ENCODE measurements at places on chromosomes 5 and 9.
A peak's percentile ranks its signal among the peaks of the same experiment; 100 is the strongest.

- no peak for DNase-seq
Measured at GRCh38 chr5:67997148-67997547, 218.4 kb upstream of the PIK3R1 start.

- no peak for DNase-seq
Measured at GRCh38 chr5:8598356-8598755, 729.4 kb downstream of the MTRR start.

DNA sequence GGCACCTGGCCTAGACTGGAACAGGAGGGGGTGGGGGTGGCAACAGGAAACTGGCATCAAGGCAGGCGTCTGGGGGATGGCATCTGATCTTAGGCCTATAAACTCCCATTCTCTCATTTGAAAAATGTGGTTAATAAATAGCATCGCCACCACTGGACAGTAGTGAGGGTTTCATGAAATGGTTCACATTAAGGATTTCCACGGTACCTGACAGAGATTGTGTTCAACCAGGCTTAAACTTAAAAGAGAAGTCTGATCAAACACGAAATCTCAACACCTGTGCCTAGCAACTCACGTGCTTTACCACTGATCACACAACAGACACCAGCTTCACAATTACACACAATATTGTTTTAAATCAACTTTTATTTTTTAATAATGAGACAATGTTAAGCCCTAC lies 3.0 kb downstream of the DENND1A start:
- DNase-seq = no peak

DNA sequence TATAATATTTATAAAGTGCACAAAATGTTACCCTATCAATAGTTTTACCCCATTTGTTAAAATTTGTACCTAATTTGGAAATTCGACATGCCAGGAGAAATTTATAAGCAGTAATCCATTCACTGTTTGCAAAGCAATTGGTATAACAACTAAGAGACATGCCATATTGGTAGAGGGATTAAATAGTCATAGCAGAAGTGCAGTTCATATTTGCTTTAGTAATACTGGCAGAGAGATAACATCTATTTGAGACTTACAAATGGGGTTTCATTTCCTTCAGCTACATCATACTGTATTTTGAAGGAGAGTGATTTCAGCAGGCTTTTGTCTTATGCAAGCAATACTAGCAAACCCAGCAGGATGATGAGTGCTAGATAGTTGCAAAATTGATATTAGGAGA lies 610.4 kb upstream of the CDH10 start:
- DNase-seq = no peak

DNA sequence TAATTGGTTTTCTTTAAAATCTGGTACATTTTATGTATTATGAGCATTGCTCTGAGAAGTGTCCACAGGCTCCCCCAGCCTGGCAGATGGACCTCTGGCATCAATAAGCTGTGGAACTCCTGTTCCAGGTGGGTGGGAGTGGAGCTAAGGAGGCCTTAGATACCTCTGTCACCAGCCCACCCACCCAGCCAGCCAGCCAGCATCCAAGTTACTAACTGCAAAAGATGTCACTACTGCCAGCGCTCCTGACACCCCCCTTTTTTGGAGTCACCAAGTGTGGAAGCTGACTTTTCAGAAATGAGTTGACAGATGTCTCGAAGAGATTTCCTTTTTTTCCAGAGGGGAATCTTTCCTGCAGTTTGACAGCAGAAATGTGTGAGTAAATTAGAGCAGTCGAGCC lies 111.2 kb downstream of the GALNT10 start:
- DNase-seq = no peak

- peak; percentile 36 for DNase-seq
Measured at GRCh38 chr5:93611976-93612854, 29.2 kb downstream of the NR2F1 start.

DNA sequence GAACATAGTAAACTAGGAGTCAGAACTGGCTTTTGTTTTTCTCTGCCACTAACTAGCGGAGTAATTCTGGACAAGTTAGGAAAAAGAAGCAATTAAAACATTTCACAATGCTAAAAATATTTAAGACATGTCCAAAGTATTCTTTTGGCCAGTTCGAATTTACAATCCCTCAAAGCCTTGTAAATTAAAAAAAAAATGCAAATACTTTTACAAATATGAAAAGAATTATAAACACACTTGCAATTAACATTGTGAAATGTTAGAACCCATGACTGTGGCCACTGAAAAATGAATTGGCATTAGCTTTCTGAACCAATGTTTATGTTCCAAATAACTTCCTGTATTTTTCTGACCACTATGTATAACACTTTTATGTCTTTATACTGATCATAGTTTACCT lies 2.2 kb downstream of the RAD1 start:
- DNase-seq = no peak

DNA sequence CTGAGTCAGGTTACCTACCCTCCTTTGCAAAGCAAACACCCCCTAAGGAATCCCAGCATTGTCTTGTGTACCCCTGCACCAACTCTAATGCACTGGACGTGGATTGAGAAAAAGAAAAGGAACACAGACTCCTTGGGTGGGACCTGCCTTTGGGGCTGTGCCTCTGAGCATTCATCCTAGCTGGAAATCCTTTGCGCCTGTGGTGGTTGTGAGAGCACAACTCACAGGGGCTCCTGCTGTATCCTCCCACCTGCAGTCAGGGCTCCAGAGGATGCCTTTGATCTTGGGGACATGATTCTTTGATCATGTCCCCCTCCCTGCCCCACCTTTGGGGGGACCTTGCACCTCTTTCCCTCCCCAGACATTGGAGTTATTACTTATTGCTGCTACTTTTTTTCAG lies 338.5 kb downstream of the GADD45G start:
- DNase-seq = no peak

Measured in hematopoietic multipotent progenitor cell treated with erythropoietin and hydrocortisone succinate and interleukin-3 and kit ligand, for 6 days (in vitro differentiated cells).